Posterior cingulate gyrus (tissue), 11 donors: ENCODE measurements at places on chromosomes 7 and 10.

DNA sequence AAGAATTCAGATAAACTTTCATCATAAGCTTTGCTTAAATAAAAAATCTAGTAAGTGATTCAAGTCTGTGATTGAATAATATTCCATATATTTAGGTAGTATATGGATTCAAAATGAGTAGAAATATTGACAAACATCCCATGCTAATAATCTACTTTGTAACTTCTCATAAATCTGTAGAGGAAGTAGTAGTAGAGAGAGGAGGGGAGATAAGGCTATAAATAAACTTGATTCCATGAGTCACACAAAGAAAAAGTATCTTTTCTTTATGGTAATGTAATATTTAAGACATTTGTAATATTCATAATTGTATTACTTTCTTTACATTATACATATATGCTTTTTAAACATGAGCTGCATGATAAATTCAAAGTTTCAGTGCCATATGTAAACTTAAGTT lies 25.6 kb upstream of the CD36 start:
- no peak for DNase-seq

DNA sequence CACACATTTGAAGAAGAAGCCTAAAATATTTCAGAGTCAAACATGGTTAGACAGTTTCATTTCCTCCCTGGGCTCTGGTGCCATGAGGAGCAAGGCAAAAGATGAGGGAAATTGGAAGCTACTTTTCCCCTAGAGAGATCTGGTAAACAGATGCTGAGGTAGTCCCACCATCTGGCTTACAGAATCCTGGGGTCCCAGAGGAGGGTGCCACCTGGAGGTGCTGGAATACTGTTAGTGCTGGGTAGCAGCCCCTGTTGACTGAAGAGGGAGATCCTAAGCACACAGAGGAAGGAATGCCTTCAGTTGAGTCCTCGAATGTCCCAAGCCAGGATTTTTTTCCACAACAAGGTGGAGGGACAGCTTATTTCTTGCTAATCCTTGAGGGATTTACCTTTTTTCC lies 160.1 kb downstream of the FZD1 start:
- no peak for DNase-seq

- no peak for DNase-seq
Observed at GRCh38 chr10:9807846-9808245, 1209.8 kb upstream of the CELF2 start.

- DNase-seq = no peak
Observed at GRCh38 chr10:132407243-132407746, 10.3 kb downstream of the PWWP2B start.

- no peak for DNase-seq
Observed at GRCh38 chr7:133349101-133349500, 96.2 kb downstream of the EXOC4 start.

- DNase-seq = no peak
Observed at GRCh38 chr7:65448816-65449504, 75.3 kb downstream of the ZNF92 start.

- no peak for DNase-seq
Observed at GRCh38 chr7:7576344-7576743, 9.7 kb downstream of the MIOS start.

- DNase-seq = no peak
Observed at GRCh38 chr10:117619223-117619622, 76.7 kb downstream of the EMX2 start.

- DNase-seq = no peak
Observed at GRCh38 chr7:108244110-108244509, 113.9 kb upstream of the LAMB4 start.

GRCh38 chr7:67843001-67843565 lies 846.5 kb downstream of the TYW1 start:
- DNase-seq = no peak

GRCh38 chr7:75962607-75963380 lies 31.6 kb downstream of the TMEM120A start:
- no peak for DNase-seq

DNA sequence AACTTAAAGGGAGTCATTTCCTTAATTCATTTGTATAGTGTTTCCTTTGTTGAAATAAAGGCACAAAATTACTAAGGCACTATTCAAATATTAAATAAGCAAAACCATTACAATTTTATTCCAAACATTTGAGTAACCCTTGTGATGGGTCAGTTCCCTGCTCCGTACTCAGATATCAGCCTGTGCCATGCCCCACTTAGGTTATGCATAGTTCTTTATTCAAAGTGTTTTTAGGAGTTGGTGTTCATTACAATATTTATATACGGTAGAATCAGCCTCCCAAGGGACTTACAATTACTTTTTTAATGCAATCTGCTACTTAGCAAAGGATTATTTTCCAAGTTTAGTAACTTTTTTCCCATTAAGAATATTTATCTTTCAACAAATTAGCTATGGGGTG lies 119.3 kb upstream of the SEMA3D start:
- no peak for DNase-seq

DNA sequence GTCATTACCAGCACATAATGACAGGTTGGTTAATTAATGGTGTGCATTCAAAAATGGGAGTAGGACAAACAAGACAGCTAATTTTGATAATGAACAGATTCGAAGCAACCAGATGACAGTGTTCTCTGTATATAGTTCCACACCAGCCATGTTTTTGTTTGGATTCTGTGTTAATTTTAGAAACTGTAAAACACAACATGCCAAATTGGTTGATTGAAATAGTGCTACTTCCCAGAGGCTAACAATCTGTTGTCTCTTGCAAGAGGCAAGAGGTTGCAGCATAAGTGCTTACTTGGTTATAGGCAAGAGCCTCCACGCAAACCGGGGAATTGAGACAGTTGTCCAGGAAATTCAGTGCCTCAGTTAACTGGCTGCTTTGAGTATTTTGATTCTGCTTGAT lies 170.2 kb upstream of the HABP2 start:
- DNase-seq = no peak

DNA sequence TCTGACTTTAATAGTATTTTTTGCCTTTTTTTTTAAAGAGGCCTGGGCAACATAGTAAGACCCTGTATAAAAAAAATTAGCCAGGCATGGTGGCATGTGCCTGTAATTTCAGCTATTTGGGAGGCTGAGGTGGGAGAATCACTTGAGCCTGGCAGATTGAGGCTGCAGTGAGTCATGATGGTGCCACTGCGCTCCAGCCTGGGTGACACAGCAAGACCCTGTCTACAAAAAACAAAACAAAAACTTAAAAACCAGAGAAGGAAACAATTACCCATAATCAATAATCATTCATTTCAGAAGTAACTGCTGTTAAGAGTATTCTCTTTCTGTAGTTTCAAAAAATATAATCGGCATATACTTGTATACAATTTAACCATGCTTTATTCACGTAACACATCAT lies 28.0 kb downstream of the VPS26A start:
- no peak for DNase-seq

DNA sequence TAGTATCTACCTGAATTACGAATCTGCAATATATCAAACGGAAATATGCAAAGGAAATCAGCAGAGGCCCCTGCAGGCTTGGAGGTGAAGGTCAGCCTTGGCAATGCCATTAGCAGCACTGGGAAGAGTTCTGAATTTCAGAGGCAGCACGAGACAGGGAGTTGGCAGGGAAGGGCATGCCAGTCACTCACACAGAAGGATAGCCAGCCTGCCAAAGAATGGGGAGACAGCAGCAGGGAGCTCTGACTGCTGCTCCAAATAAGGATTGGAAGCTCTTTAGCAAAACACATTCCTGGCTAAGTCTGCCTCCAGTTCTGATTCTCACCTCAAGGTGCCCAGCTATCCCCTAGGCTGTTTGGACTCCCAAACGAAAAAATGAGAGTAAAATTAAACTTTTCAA lies 188.0 kb downstream of the PDE1C start:
- DNase-seq = peak; percentile 75

- DNase-seq = no peak
Observed at GRCh38 chr7:128740996-128741395, 1.8 kb downstream of the CALU start.

GRCh38 chr7:99112097-99112496 lies 31.8 kb downstream of the SMURF1 start:
- no peak for DNase-seq

DNA sequence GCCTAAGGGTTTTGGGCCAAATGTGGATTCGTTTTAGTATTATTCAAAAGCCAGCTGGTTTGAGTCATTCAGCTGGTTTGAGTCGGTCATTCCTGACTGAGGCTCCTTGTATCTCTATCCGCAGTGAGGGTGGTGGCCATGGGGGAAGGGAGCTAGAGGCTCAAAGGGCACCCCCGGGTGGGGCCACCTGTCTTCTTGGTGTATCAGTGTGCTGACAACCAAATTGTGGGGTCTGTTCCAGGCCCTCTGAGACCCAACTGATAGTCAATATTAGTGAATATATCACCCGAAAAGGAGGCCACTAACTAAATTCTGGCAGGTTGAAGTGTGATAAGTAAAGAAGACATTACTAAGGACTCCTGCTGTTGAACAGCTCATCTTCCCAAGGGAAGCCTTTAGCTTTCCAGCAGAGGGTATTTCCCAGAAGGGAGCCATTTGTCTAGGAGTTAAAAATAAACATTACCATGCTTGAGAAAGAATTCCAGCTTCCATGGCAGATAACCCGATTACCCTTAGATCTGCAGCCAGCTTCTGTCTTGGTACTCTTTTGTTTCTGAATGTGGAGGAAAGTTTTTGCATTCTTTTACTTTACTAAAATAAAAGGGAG lies 29.9 kb upstream of the DDX50 start:
- no peak for DNase-seq

GRCh38 chr10:100774876-100775275 lies 29.5 kb downstream of the PAX2 start:
- DNase-seq = no peak
